CD4-positive, alpha-beta T cell treated with Interferon alpha-2 for 1 hour (primary cell): ENCODE measurements at places on chromosomes 6 and 20.

DNA sequence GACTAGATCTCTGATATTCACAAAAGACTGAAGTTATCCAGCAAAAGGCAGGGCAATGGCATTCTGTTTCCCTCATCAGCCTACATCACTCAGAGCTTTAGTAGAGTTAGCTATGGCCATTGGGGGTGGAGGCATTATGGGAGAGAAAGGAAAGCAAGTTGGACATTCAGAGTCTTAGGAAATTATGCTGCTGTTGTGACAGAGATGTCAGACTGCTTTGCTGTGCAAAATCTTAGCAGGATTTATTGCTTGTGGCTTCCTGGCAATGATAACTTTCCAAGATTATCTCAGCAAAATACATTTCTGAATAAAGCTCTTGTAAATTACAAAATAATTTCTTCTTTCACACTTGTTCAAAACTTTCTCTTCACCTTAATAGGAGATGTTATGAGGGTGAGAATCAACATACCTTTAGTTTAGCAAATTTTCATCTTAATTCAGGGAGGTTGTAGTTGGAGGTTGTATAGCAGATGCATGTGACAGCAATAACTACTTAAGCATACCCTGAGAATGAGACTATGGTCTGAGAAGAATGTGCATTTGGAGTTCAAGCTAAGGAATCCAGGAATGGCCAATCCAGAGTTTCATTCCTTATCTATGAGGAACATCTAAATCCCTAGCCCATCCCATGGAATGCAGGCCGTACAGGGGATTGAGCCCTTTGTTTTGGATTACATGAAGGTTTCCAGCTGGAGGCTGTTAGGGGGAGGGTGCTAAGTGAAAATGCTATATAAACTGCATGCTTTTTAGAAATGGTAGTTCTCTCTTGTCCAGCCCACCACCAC is 179.8 kb downstream of the HAO1 start:
- no peak for DNase-seq

DNA sequence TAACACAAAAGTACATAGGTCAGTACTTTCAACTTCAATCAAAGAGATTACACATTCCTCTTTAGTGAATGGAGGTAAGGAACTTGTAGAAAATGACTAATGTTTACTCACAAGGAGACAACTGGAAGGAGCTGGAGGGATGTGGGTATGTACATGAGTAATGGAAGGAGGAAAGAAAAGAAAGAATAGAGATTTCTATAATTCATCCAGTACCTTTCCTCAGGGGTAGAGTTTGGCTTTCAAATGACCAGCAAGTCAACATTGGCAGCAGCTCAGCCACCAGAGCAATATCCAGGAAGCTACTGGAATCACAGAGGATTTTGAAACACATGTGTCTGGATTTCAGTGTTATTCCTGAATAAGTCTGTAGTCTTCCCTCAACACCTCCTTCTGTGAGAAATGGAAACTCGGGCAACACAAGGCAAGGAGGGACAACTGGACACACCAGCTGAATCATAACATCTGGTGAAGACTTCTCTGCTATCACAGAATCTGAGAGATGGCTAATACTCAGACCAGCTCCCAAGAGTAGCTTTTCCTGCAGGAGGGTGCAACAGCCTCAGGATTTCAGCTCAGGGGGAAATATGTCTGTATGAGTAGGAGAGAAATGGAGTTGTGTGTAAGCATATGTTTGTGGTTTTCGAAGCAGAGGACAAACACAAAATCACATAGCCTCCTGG is 98.8 kb downstream of the HAO1 start:
- DNase-seq, result no peak

GRCh38 chr6:56760842-56761241 is 118.2 kb upstream of the DST start:
- no peak for DNase-seq

- DNase-seq, result no peak
These were observed 260.5 kb upstream of the MARCKS start for GRCh38 chr6:113596387-113597230.

- no peak for DNase-seq
These were observed 13.1 kb upstream of the TUBB2B start for GRCh38 chr6:3240595-3240994.

DNA sequence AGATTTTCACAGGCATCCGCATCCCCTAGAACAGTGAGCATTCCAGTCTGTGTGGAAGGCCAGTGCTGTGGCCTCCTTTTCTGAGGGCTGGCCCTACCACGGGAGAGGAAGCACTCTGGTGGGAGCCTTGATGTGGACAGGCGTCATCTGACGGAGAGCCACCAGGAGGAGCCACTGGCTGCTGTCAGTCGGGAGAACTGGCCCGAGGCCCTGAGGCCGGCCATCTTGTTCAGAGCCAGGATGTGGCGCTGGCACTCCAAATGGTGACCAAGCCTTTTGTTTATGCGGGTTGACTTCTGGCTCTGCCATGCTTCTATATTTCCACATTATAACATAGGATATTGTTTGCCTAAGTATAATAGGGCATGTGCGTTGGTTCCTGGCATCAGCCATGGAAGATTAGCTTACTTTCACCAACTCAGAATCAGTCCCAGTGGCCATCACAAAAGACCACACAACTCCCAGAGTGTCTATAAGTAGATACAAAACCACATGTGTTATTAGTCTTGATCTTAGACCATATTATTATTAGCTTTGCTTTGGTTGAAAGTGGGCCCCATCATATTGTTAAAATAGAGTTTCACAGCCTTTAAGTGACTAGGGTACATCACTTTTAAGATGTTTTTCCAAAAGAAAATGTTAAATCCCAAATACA is 273.9 kb upstream of the TAB2 start:
- no peak for DNase-seq

GRCh38 chr6:52389626-52390360 is 27.8 kb downstream of the PAQR8 start:
- peak; percentile 72 for DNase-seq

GRCh38 chr20:5974531-5974930 is 24.1 kb downstream of the MCM8 start:
- no peak for DNase-seq

GRCh38 chr6:57301757-57302156 is 15.7 kb upstream of the PRIM2 start:
- no peak for DNase-seq

DNA sequence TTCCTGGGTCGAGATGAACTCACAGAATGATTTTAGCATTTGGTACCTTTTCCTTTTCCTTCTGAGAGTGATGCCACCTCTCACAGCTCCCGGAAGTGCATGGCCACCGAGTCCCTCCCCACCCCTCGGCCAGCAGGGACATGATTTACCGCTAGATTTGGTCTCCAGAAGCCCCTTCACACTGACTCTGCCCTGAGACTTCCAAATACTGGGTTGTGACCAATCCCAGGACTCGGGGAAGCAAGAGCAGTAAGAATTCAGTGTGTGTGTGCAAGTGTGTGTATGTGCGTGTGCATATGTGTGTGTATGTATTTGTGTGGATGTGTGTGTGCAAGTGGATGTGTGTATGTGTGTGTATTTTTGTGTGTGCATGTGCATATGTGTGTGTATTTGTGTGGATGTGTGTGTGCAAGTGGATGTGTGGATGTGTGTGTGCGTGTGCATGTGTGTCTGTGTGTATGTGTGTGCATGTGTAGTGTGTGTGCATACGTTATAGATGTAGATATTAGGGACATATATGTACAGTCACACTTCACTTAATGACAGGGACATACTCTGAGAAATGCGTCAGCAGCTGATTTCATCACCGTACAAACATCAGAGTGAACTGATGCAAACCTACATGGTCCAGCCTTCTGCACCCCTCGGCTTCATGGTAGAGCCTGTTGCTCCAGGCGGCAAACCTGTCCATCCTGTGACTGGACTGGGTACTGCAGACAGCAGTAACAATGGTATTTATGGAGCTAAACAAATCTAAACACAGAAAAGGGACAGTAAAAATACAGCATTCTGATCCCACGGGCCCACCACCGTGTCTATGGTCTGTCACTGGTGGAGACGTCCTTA is 374.5 kb downstream of the TAF4 start:
- no peak for DNase-seq

- DNase-seq, result peak; percentile 80
These were observed 91.6 kb upstream of the RIPOR2 start for GRCh38 chr6:25027221-25027916.

DNA sequence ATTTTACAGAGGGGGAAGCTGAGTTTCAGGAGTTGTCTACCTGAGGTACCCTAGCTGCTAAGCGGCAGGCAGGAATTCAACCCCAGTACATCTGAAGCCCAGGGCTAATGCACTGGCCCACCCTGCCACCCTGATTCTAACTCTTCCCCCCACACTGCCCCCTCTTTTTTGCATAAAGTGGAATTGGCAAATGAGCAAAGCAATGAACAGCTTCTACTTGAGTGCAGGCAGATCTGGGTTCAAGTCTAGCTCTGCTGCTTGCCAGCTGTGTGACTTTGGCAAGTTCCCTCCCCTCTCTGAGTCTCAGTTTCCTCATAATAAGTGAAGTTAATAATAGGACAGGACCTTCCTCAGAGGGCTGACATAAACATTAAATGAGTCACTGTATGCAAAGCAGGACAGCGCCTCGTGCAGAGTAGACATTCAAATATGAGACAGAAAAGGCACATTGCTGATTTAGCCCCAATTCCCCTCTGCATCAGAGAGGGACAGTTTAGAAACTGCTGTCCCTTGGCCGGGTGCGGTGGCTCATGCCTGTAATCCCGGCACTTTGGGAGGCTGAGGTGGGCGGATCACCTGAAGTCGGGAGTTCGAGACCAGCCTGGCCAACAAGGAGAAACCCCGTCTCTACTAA is 4.7 kb downstream of the ADA start:
- no peak for DNase-seq

- peak; percentile 54 for DNase-seq
These were observed 18.7 kb downstream of the BTN3A1 start for GRCh38 chr6:26420688-26421171.

GRCh38 chr20:13995086-13995665 is at the start of gene MACROD2:
TSS of gene MACROD2 (plus strand) at chr20:13995516.
- peak; percentile 47 for DNase-seq

DNA sequence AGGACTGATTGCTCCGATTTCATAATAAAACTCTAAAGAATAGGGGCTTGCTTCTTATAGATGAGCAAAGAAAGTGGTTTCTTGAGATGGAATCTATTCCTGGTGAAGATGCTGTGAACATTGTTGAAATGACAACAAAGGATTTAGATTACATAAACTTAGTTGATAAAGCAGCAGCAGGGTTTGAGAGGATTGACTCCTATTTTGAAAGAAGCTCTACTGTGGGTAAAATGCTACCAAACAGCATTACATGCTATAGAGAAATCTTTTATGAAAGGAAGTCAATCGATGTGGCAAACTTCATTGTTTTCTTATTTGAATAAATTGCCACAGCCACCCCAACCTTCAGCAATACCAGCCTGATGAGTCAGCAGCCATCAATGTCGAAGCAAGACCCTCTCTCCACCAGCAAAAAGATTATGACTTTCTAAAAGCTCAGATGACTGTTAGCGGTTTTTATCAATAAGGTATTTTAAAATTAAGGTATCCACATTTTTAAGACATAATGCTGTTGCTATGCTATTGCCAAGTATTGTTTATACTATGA is 12.7 kb upstream of the MTRF1L start:
- DNase-seq, result no peak

GRCh38 chr6:123589317-123589716 is 47.4 kb downstream of the TRDN start:
- no peak for DNase-seq

GRCh38 chr6:73515204-73515655 is 5.6 kb downstream of the EEF1A1 start:
- DNase-seq, result peak; percentile 50

GRCh38 chr20:53878262-53879047 is 191.9 kb downstream of the BCAS1 start:
- DNase-seq, result no peak

- DNase-seq, result no peak
These were observed 48.1 kb downstream of the PRDM1 start for GRCh38 chr6:106134087-106134770.

GRCh38 chr6:25404091-25404490 is 124.9 kb downstream of the CARMIL1 start:
- no peak for DNase-seq

- no peak for DNase-seq
These were observed 241.6 kb downstream of the PHACTR1 start for GRCh38 chr6:12958052-12958706.

DNA sequence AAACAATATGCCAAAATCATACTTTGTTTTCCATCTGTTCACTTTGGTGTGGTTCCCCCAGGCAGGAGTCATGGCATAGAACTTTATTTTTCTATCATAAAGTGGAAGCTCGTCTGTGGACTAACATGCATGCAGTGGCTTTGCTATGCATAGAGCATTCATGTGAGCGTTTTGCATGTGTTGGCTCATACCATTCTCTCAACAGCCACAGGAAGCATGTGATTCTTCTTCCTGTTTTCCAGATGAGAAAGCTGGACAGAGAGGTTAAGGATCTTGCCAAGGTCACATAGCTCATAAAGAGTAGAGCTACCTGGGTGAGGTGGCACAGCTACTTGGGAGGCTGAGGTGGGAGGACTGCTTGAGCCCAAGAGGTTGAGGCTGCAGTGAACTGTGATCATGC is 123.4 kb upstream of the HDGFL1 start:
- no peak for DNase-seq

DNA sequence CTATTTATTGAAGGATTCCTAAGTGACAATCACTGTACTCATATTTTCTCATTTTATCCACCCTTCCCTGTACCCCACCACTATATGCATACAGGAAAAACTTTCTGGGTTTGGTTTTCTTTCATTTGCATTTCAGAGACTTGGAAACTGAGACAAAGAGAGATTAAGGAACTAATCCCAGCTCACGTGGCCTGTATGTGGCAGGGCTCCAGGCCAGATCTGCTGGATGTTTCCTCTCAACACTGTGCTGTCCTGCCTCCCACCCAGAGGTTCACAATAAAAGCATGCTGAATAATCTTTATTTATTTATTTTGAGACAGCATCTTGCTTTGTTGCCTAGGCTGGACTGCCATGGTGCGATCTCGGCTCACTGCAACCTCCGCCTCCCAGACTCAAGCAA is 50.2 kb downstream of the CEP162 start:
- DNase-seq, result no peak

- DNase-seq, result no peak
These were observed 6.0 kb downstream of the TLDC2 start for GRCh38 chr20:36881888-36882287.

DNA sequence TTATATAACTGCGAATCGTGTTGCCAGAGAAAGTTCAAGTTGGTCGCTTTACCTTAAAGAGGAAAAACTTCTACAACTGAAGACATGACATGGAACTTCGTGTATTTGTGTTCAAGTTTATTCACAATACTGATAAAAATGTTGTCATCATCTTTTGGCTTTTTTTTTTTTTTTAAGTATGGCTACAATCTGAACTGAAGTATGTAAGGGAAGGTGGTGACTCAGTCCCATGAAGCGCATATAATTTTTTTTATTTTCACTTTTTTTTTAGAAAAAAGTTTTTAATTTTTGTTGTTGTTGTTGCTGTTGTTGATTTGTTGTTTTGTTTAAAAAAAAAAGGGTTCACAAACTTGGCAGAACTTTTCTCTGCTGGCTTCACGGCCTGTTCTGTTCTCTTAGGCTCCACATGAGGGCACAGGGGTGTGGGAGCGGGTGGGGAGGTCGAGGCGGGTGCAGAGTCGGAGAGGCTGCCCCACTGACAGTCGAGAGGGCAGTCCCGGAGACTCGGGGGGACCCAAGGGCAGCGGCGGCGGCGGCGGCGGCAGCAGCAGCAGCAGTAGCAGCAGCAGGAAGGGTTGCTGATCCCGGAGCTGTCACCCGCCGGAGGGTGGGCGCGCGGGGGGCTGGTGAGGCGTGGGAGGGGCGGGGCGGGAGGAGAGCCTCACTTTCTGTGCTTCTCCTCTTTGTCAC is 17.0 kb downstream of the TFAP2A start:
- no peak for DNase-seq

GRCh38 chr6:3966426-3966825 is 112.5 kb downstream of the FAM217A start:
- DNase-seq, result no peak
